Prostate gland (tissue), 2 donors: ENCODE measurements at places on chromosomes 4 and X.

- DNase-seq, result no peak
These were observed 14.7 kb downstream of the TSPAN5 start for GRCh38 chr4:98643755-98644154.

- DNase-seq, result no peak
These were observed 334.4 kb downstream of the SPRY1 start for GRCh38 chr4:123731035-123731434.

GRCh38 chr4:152176627-152177214 lies 359.2 kb downstream of the FBXW7 start:
- DNase-seq, result no peak

DNA sequence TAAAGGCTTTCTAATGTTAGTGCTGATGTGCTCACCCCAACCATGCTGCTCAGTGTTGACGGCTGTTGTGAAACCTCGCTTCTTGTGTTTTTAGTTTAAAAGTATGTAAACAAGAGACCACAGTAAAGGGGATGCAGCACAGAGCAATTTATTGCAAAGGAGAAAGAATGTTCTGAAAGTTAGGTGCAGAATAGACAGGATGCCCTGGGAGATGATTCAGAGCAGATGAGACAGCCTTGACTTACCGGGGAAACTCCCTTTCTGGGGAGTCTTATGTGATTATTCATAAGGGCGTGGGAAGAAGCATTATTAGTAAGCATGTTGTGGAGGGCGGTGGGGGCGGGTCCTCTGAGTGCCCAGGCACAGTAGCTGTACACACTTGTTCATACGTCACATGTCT lies 47.7 kb downstream of the EVC start:
- no peak for DNase-seq

DNA sequence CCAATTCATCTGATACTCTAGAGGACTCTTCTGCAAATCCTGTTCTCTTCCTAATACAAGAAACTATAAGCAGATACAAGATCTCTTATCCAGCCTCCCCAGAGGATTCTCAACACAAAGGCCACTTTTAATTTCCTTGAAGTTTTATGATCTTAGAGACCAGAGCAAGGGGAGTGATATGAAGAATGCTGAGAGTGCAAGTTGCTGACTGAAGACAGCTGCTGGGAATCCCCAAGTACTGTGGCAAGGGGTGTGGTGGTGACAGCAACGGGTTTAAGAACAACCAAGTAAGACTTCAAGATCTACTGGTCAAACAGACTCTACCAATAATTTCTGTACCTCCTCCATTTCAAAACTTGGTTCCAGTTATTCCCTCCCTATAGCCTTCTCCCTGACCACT lies 7.0 kb downstream of the AMMECR1 start:
- no peak for DNase-seq
